Suprapubic skin (tissue), 4 donors: ENCODE measurements at places on chromosomes 1 and 21.
A peak's percentile ranks its signal among the peaks of the same experiment; 100 is the strongest.

GRCh38 chr1:151540982-151541377 is 871 bp downstream of the TUFT1 start:
- peak; percentile 79 for DNase-seq

- DNase-seq, result no peak
Measured at GRCh38 chr1:213122514-213122929, 71.5 kb downstream of the RPS6KC1 start.

DNA sequence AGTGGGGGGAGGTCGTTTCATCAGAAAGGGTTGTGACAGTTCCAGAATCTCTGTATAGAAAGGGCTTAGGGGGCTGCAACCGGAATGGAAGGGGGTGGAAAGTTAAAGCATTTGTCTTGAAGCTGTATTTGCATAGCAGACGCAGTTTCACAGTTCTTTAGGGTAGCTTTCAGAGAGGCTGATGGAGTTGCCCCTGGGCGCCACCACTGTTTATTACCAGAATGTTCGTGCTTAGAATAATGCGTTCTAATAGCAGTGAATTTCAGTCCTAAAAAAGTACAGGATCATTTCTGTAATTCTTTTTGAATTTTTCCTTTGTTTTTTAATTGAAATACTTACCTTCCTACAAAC is 1.3 kb downstream of the EXO1 start:
- DNase-seq, result no peak

DNA sequence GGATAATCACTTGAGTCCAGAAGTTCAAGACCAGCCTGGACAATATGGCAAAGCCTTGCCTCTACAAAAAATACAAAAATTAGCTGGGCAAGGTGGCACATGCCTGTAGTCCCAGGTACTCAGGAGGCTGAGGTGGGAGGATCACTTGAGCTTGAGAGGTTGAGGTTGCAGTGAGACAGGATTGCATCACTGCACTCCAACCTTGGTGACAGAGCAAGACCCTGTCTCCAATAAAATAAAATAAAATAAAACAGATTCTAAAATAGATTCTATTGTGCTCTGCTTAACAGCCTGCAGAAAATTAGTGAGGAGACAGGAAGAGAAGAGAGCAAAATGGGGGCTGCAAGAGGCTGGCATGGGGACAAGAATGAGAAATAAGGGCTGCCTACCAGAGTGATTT is 7.5 kb upstream of the SDE2 start:
- no peak for DNase-seq

- DNase-seq, result no peak
Measured at GRCh38 chr1:38474738-38475623, 384.6 kb downstream of the RRAGC start.

DNA sequence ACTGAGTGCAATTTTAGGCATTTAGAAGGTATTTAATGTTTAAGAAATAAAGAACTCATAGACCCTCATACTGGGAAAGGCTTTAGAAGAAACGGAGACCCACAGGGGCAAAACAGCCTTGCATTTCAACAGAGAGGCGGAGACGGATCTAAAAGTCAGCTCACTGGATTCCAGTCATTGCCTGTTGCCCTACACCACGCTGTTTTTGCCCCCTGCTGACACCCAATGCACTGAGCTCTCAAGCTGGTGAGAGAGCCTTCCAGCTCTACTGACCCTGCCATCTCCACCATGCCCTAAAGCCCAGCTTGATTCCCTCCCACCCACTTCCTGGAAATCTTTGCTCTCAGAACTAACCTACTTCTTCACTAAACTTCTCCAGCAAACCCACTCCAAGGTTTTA is 7.2 kb upstream of the TRAF3IP3 start:
- DNase-seq, result no peak

GRCh38 chr1:193068013-193068412 is 8.6 kb downstream of the RO60 start:
- DNase-seq, result no peak

DNA sequence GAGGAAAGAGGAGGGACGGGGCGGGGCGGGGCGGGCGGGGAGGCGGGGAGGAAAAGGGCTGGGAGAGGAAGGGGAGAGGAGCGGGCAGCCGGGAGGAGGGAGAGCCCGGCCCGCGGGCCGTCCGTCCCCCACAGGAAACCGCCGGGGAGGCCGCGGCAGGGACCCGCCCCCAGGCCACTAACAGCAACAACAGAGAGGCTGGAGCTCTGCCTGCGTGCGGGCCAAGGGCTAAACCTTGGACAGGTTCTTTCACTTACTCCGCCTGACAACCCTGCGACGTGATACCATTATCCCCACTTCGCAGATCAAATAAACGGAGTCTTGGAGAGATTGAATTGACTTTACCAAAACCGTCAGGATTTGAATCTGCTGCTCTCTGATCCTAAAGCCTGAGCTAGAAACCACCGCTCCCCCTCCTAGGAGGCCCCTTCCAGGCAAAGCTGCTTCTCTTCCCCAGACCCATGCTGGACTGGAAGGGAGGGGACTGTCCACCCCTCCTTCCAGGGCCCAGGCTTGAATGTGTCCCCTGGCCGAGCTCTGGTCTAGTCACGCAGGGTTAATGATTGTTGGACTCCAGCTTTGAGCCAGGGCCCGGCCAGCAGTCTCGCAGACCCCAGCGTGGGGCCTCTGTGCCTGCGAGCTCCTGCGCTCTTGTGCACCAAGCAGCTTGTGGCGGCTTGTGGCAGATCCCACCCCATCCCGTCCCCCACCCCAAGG is at the start of gene EVA1B:
EVA1B (minus strand) TSS at position 10 of the 717 bp plus-strand sequence. CDS start 608 bp downstream, outside the sequence.
- DNase-seq, result peak; percentile 89

DNA sequence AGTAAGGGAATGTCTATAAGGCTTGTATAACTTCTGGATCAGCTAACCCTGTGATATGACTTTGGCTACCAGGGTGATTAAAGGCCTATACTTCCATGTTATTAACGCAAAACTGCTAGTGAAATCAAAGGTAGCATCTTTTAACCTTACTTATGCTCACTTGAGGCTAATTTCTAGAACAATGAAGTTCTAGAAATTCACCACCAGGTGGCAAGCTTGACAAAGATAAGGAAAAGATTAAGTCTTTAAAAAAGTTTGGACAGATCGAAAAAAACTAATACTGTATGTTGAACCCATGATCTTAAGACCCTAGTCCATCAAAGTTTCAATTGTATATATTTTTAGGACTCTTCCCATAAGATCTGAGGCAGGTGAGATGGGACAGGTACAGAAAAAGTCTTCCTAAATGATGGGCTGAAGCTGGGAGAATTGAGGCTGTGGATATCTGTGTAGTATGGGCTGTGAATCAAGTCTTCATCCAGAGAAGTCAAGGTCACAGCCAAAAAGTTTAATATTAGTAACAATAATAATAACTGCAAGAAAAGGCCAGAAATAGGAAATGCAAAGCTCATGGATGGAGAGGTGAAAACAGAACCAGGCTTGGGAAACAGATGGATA is 18.8 kb downstream of the KYAT3 start:
- no peak for DNase-seq

- no peak for DNase-seq
Measured at GRCh38 chr1:18934205-18935000, 22.1 kb downstream of the IFFO2 start.

DNA sequence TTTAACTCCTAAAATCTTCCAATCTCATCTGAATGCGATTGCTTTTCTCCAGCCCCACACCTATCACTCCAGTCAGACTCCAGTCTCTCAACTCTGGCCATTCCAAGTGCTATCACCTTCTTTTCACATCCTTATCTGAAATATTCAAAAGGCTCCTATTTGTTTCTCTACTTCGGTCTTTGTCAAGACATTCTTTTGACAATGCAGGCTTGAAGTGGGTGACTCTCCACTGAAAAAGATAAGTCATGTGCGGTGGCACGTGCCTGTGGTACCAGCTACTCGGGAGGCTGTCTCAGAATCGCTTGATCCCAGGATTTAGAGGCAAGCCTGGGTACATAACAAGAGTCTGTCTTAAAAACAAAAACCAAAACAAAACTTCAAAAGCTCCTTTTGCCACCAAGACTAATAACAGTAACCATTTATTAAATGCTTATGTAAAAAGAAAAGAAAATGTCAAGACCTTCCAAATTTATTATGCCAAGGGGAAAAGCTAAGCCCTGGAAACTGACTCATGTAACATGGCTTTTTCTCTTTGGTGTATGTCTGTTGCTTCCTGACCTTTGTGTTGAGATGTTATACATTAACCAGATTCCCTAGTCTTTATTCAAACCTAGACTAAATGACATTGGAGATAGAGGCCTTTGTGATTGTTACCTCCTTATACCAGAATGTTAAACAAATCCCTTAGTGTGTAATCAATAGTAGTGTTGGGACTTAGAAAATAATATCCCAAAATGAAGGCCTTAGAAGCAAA is 3.6 kb downstream of the ALG14 start:
- DNase-seq, result no peak

- no peak for DNase-seq
Measured at GRCh38 chr1:99501871-99502270, 144.0 kb upstream of the PALMD start.

DNA sequence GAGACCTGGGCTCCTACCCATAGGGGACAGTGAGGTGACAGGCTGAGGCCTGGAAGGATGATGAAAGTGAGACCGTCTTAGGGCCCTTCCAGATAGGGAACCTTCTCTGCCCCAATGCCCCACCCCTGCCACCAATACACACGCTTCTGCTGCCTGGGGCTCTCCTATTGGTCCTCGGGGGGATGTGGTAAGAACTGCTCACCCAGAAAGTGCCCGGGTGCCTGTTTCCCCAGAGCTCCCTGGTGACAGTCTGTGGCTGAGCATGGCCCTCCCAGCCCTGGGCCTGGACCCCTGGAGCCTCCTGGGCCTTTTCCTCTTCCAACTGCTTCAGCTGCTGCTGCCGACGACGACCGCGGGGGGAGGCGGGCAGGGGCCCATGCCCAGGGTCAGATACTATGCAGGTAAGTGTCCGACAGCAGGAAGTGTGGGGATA is 948 bp downstream of the SEMA4A start:
- peak; percentile 83 for DNase-seq

DNA sequence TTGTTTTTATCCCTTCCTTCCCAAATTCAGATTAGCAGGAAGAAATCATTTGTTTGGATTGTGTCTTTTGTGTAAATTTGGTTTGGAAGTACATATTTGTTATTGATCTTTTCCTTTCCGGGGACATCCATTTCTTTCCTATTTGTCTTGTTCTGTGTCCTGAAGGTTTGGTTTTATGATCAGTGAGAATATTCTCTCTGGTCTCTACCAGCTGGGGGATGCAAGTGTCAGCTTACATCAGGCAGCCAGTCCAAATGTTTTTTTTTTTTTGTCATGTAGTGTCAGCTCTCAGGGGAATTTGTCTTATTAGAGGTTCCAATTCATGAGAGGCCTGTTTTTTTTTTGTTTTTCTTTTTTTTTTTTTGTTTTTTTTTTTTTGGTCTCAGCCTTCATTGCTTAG is 479.2 kb upstream of the LRRC7 start:
- no peak for DNase-seq

GRCh38 chr1:220705782-220706181 is 15.6 kb downstream of the C1orf115 start:
- DNase-seq, result no peak

DNA sequence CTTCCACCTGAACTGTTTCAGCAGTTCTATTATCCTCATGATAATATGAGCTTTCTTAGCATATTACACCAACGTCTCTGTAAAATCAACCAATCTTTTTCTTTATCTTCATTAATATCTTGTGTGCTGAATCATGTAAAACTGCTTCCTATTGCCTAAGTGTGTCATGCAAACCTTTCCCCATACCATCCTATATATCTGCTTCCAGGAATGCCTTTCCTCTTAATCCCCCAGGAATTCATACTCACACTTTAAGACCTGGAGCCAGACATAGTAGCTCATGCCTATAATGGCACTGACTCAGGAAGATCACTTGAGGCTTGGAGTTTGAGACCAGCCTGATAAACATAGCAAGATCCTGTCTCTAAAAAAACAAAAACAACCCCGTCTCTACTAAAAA is 183.9 kb downstream of the NRIP1 start:
- DNase-seq, result no peak
